Brain pericyte (primary cell): ENCODE measurements at places on chromosomes 3 and 15.

DNA sequence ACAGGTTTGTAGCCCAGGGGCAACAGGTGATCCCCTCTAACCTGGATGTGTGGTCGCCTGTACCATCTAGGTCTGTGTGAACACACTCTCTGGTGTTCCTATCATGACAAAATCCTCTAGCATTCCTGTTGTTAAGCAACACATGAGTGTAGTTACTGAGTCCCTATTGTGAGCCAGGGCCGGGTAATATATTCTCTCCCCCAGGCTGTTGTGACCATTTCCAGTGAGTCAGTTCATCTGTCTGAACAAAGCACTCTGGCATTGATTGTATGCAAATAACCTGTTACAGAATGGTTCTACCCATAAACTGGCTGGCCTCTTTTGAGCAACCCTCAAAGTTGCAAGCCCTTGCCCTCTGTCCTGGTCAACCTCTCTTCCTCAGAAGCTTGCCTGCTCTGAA is 2.6 kb upstream of the FLNB start:
- DNase-seq: no peak

GRCh38 chr3:33441225-33441976 is 1.2 kb upstream of the UBP1 start:
- no peak for DNase-seq

- DNase-seq: no peak
These were observed 46.7 kb upstream of the CBLB start for GRCh38 chr3:105915524-105915923.

- no peak for DNase-seq
These were observed 666.6 kb upstream of the CCDC54 start for GRCh38 chr3:106710596-106710995.

- no peak for DNase-seq
These were observed 61.6 kb downstream of the IGSF11 start for GRCh38 chr3:118973050-118973449.

GRCh38 chr15:86540840-86541467 is 461.3 kb downstream of the AGBL1 start:
- no peak for DNase-seq

- no peak for DNase-seq
These were observed 10.3 kb downstream of the TRAK1 start for GRCh38 chr3:42101481-42101880.

DNA sequence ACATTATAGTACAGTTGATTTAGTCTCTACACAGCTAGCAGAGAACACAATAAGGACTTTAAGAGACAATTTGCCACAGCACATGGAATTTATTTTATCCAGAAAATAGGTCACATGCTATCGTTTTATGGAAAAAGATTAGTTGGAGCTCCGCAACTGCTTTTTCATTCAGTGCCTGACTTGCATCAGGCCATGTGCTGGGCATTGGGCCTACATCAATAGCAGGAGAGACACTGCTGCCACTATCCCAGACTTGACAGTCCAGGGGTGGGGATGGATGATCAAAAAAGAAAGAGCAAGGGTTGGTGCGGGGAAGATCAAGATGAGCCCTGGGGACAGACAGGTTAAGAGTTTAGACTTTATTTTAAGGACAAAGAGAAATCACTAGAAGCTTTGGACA is 75.2 kb upstream of the C3orf80 start:
- DNase-seq: no peak

GRCh38 chr3:16239086-16239770 is 25.5 kb downstream of the DPH3 start:
- DNase-seq: peak; percentile 5

DNA sequence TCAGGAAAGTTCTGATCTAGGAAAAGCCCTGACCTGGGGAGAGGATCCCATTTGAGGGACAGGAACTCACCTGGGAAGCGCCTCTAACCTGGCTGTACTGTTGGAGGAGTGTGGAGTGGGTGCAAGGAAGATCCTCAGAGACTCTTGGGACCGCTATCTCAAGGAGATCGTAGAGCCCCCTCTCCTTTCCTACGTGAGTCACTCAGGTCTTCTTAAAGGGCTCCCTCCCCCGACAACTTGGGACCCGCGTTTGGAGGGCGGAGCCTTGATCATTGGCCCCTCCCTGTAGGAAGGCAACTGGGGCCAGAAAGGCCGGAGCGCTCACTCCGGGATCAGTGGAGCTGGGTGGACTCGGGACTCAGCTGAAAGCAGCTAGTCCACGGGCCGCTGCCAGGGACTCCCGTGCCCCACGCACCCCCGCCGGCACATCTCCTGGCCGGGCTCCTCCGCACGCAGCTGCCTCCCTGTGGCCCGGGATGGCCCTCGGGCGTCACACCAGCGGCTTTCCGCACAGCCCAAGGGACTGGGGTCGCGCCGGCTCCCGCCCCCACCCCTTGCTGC is 520 bp downstream of the SLC26A6 start:
- DNase-seq: no peak

DNA sequence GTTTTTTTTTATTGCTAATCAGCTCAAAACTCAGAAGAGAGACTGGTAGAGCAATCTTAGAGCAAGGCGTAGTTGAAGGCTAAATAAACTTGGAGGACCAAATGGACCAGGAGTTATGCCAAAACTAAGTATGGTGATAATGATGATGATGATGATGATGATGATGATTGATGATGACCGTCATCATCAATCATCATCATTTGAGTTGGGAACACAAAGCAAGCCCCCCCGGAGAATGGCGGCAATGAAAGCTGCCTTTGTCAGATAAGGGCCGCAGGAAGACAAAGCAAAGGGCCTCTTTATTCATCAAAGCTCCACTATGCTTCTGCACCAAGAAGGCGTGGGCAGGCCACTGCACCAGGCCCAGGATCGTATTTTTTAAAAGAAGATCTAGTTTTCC is 82.1 kb upstream of the RAD18 start:
- DNase-seq: no peak

DNA sequence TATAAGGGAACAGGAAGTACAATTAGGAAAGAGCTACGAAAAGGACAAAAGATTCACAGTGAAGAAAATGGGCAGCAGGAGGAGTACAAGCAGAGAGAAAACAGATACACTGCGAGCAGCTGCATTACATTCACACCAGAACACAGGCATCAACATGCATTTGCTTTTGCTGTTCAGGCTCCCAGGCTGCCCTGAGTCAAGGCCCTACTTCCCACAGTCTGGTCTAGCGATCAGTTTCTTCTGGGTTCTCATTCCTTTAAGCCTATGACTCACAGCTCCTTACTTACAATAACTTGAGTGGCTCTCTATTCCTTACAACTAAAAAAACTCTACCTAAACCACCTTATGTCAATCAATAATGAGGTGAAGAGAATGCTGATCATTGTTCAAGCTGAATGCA is 24.5 kb upstream of the ZNF445 start:
- no peak for DNase-seq

- DNase-seq: no peak
These were observed 91.7 kb upstream of the PRICKLE2 start for GRCh38 chr3:64316971-64317370.

DNA sequence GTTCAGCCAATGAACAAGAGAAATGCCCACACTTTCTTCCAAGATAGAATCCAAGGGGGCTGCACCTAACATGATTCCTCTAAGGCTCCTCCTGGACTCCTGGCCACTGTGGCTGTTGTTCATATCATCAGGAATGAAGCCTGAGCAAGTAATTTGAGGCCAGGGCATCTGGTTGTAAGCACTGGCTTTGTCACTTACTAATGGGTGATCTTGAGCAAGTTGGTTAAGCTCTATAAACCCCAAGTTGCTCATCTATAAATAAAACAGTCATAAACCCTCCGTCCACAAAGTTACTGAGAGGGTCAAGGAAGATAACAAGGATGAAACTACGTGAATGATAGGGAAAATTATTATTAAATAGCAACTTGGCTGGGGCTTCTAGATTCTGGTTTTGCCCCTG is 58.3 kb downstream of the CDC25A start:
- no peak for DNase-seq

DNA sequence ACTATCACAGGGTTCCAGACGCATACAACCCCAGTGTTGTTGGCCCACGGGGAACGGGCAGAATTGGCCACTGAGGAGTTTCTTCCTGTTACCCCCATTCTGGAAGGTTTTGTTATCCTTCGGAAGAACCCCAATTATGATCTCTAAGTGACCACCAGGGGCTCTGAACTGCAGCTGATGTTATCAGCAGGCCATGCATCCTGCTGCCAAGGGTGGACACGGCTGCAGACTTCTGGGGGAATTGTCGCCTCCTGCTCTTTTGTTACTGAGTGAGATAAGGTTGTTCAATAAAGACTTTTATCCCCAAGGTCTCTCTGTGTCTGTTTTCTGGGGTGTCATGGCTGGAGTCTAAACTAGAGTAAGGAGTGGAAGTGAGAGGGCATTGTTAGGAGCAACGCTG is 5.7 kb upstream of the EIF4G1 start:
- no peak for DNase-seq

GRCh38 chr15:35680951-35681350 is 135.0 kb upstream of the DPH6 start:
- DNase-seq: no peak

DNA sequence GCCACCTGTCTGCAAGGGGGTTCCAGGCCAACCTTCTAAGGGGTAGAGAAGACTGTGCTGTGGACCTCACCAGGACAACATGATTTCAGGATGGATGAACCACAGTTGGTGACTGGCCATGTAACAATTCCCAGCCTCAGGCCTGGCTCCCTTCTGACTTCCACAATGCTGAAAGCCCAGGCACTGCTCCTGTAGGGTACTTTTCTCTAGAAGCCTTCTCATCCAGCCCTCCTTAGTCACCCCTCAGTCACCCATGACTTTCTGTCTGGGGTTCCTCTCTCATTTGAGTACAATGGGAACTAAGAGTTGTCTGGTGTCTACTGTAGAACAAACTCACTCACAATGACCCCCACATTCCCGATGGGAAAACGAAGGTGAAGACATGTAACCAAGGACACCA is 8.6 kb downstream of the ALS2CL start:
- DNase-seq: no peak

GRCh38 chr3:32607522-32607921 is 36.9 kb upstream of the DYNC1LI1 start:
- no peak for DNase-seq

GRCh38 chr15:66588537-66588936 is 22.7 kb upstream of the LCTL start:
- no peak for DNase-seq
